ENCODE measurements at places on chromosomes 2 and 18.

- no peak for DNase-seq
These were observed 138.9 kb upstream of the CDH19 start for GRCh38 chr18:66742832-66743231.

DNA sequence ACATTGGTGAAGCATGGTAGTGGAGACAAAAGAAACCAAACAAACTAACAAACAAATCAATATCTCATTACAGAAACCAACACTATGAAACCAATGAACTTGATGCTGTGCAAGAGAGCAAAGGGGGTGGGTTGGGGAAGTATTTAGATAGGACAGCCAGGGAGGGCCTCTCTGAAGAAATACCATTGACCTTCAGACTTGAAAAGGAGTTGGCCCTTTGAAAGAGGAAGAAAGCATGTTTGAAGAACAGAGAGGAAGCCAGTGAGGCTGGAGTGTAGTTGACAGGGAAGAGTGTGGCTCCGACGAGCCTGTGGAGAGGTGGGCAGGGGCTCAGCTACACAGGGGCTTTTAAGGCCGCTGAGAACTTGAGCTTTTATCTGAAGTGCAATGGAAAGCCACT is 151.0 kb upstream of the GATA6 start:
- no peak for DNase-seq

DNA sequence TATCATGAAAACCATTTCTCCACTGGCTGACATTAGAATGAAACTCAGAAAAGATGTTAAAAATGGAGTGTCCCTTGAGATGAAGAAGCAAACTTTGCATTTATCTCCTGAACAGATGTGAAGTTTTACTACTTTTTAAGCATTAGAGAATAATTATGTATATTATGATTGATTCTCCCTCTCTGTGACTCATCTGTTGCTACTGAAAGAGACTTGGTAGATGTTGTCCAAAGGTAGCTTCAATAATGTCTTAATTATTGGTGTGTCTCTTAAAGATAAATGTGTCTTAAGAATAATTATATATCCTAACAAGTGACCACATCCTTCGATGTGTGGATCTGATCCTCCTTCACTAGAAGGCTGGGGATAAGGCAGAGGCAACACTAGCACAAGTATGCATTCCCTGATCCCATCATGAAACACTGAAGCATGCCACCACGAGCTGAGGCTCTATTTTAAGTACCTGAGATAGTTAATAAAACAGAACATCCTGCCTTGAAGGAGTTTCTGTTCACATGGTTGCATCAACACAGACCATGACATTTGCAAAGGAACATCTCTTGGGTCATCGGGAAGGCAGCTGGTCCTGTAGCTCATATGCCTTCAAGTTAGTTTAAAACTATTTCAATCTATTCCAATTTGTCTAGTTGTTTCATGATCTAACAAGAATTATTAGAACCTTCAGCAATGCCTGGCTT is 15.5 kb downstream of the RND3 start:
- no peak for DNase-seq

DNA sequence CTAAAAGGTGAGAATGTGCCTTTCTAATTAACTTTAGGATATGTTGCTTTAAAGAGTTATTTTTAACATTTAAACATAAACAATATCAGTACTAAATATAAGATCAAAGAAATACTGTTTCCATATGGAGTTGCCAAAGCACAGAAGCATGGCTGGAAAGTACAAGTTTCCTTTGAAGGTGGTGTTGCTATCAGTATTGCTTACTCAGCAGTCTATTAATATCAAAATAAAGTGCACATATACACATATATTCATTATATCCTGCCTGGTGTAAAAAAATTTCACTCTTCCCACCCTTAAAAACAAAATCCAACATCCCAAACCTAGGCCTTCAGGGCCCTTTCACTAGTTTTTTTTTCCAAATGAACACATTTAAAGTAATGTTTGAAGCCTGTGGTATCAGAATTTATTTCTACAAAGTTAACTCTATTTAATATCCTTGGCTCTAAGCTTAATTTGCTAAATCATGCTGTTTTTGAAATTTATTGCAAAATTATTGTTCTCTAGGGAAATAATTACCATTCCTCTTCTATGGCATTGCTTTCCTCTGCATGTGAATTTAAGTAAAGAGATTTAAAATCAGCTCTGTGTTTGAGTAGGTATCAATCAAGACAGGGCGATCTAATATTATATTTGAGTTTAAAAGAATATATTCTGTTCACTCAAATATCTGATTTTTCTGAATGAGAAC is 192.7 kb upstream of the MEIS1 start:
- DNase-seq: no peak

- no peak for DNase-seq
These were observed 85.5 kb upstream of the GPC1 start for GRCh38 chr2:240350006-240350355.

GRCh38 chr2:199136681-199137080 is 321.1 kb downstream of the SATB2 start:
- no peak for DNase-seq

DNA sequence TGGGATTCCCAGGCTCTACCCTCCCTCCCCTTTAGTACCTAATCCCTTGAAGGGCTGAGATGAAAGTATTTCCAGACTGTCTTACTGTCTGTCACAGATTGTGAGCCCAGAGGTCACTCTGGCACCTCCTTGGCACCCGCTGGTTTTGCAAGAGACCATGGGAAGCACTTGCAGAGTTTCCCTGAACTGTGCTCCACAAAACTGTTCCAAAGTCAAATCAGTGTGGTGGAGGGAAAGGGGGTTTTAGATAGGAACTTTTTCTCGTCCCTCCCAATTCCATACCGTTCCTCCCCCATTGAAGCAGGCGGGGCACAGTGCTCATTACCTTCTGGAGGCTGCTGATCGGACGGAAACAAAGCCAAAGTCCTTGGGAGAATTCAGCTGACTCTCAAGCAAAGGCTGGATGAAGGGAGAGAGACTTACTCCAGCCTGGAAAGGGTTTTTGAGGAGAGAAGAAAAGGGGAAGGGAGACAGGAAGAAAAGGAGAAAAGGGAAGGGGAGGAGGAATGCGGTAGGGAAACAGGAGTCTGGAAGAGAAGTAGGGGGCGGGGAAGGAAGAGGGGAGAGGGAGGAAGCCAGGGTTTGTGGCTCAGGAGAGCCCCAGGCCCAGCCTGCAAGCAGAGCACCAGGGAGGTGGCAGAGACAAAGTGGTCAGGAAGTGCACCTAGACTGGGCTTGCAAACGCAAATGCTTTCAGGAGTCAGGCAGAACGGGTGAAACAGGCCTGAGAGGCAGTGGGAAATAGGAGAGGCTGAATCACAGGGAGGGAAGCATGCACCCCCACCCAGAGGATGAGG is 88.4 kb upstream of the SP3 start:
- no peak for DNase-seq

DNA sequence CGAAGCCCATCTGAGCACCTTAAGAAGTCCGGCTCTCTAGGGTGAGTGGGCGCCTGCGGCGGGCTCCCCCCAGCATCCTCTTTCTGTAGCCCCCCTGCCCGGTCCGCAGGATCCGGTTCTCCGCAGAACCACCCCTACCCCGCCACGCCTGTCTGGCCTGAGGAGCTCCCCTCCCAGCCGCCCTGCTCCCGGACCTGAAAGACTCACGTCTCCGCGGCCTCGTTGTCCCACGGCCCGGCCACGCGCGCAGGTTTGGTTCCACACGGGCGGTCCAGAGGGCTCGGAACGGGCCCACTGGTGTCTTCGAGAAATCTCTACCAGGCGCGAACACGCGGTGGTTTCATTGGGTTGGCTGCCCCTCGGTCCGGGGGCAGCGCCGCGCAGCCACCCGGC is 237 bp downstream of the SLC39A6 start:
- DNase-seq: no peak

DNA sequence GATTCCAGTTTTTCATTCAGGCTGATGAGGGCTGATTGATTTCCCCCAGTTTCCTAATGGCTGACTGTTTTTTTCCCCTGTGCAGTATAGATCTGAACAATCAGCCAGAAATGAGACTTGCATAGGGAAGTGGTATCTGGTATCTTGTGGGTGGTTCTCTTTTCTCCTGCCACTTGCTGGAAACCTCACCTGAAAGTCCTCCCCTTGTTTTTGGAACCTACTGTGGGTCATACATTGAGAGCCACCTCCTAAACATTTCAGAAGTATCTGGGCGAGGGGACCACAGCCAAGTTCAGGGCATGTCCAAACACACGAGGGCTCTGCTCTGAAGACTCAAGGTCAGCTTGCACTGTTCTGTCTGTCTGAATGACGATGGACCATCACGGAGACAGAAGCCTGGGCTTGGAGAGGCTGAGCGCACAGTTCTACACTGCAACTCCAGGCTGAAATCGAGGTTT is 19.3 kb downstream of the ALPK2 start:
- DNase-seq: no peak

- no peak for DNase-seq
These were observed 13.7 kb downstream of the PMS1 start for GRCh38 chr2:189797902-189798301.

DNA sequence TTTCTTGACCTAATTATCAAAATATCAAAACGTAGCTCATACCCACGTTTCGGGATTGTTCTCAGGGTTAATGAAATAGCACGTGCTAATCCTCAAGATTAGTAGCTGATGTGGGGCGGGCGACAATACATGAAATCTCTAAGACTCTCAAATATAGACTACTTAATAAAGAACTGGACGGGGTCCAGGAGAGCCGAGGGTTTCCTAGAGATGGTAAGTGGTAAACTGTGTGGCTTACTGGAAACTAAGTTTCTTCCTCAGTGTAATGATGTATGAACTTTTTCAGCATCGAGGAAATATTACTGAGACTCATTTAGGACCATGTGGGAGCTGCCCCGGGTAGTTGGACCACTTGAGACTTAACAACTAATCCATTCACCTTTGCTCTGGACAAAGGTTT is 453.3 kb upstream of the SALL3 start:
- DNase-seq: no peak

- DNase-seq: no peak
These were observed 98.4 kb downstream of the NDUFA10 start for GRCh38 chr2:239926587-239927232.

GRCh38 chr2:32862269-32863055 is 84.3 kb upstream of the LTBP1 start:
- DNase-seq: no peak

DNA sequence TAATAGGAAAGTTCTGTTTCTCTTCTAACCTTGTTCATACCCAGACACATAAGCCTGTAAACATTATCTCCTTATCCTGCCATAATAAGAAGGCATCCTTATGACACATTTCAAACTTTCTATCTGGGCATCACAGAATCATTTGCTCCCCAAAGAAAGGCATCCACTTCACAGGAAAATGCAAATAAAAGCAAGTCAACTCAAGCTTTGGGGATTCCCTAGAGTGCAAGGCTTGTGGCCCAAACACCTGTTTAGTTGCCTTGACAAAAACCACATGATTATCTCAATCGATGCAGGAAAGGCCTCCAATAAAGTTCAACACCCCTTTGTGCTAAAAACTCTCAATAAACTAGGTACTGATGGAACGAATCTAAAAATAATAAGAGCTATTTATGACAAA is 195.7 kb upstream of the GALNT5 start:
- no peak for DNase-seq

DNA sequence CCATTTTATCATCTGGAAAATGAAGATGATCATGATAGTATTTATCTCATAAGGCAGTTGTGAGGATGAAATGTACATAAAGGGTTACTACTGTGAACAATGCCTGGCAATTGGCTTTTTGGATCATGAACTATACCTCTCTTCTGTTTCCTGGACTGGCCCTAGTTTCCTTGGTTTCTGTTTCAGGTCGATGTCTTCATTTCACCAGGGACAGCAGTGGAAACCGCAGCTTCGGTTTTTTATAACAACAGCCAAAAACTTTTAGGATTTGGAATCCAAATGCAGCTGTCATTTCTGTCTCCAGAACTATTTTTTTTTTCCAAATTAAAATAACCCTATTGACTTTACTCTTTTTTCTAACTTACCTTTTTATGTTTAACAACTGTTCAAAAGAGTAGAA is 425.1 kb downstream of the RND3 start:
- DNase-seq: no peak

GRCh38 chr2:120976501-120977307 is 241.0 kb downstream of the GLI2 start:
- no peak for DNase-seq

DNA sequence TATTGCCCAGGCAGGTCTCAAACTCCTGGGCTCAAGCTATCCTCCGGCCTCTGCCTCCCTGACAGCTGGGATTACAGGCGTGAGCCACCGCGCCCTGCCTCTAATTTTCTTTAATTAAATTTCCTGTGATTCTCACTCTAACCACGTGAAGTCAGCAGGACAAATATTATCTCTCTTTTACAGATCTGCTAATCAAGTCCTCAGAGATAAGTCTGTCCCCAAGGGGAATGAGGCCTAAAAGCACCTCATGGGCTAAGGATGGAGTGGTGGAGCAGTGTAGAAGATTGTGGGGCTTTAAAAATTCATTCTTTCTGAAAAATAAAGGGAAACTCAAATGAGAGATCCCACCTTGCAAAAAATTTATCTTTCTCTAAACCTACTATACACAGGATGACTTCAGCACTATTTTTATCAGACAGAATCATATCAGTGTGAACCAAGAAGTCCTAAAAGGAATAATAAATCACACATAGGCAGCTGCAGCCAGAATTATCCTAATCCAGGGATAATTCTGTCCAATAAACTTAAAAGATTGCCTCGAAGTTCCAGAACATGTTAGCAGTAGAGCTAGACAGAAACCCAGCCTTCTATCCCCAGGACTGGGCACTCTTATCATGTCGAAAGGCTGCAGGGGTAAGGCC is 38.3 kb upstream of the BMPR2 start:
- DNase-seq: no peak
